Mesothelial cell of epicardium (in vitro differentiated cells): ENCODE measurements at places on chromosomes 5 and 9. TPM values are rescaled to one million over a fixed set of nuclear protein-coding genes. Genes with fewer than 3 reads are reported as not detected.

PPP3R2 gene
- total RNA-seq = 0.34 to 0.38 TPM (median 0.34 TPM) in 3 replicates

STRBP gene
- total RNA-seq = 65.9 to 67.1 TPM (median 66.9 TPM) in 3 replicates

GRCh38 chr5:77972469-77973252 lies 196.5 kb upstream of the TBCA start:
- DNase-seq = no peak

GRCh38 chr5:172932313-172933017 lies 26.8 kb upstream of the RPL26L1 start:
- peak; percentile 65 for DNase-seq

DNA sequence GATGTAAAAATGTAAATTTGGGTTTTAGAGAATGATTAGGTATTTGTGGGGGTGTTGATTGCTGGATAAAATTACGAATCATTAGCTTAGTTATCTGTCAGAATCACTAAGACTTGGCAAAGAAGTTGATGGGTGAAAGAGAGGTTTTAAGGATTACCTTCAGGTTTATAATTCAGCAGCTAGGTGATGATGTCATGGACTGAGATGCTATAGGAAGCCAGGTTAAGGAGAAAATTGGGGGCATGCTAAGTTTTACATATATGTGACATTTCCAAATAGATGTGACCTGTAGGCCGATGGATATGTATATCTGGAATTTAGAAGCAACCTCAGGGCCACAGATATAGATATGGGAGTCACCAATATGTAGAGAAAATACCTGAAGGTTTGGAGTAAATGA lies 228.0 kb downstream of the FER start:
- no peak for DNase-seq

- no peak for DNase-seq
Measured at GRCh38 chr9:134783699-134784039, 96.9 kb upstream of the FCN2 start.

PFN3 gene
- total RNA-seq = not detected in 3 replicates

- DNase-seq = no peak
Measured at GRCh38 chr9:129525656-129526196, 95.2 kb downstream of the C9orf50 start.

DNA sequence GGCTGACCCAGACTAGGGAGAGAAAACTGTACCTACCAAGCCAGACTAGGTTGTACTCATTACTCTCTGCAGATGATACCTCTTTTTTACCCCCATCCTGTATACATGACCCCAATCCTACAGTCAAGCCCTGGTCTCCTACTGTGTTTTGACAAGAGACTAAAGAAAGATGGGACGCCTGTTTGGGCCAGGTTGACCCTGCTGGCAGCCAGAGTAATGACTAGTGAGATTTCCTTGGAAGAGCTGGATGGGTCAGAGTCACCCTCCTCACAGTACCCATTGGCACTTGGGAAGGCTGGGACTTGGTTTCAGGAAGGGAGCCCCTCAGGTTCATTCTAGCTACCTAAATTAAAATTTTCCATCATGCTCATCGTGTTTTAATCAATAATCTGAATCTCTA lies 89.7 kb upstream of the NR4A3 start:
- DNase-seq = no peak

NEURL1B gene
- 10.9 to 11.8 TPM (median 11.7 TPM) in 3 replicates for total RNA-seq

- no peak for DNase-seq
Measured at GRCh38 chr5:115600766-115601165, 1.5 kb downstream of the TICAM2 start.

DNA sequence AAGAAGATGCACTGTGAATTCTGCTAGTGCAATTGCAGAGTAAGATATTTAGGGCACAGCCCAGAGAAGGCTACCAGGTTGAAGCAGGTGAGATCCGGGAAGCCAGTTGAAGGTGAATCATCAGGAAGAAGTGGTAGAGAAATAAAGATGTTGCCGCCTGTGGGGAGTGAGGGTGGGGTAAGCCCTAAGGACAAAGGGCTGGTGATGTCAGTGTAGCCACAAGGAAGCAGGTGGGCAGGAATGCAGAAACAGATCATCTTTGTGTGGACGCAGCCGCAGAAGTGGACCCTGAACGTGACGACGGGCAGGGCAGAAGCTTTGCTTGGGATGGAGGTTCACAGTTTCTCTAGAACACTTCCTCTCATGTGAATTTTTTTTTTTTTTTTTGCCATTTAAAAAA lies 164.2 kb downstream of the ACTL7B start:
- DNase-seq = no peak

DNA sequence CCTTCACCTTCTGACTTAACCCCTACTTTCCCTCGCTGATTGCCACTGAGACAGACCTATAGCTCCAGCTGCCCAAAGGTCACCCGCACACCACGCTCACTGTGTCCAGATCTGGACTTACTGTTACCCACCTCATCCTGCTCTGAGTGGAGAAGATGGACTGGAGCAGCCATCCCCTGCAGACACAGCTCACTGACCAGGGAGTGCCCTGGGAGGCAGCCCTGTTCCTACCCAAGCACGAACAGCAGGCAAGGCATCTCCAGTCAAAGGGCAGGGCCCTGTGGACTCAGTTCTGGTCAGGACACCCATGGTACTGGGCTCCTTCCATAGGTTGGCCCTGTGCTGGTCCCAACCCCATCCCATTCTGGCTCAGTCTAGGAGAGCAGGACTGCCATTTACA lies 9.5 kb upstream of the BARX1 start:
- no peak for DNase-seq

GRCh38 chr5:41772785-41773442 lies 97.3 kb downstream of the OXCT1 start:
- no peak for DNase-seq

DNA sequence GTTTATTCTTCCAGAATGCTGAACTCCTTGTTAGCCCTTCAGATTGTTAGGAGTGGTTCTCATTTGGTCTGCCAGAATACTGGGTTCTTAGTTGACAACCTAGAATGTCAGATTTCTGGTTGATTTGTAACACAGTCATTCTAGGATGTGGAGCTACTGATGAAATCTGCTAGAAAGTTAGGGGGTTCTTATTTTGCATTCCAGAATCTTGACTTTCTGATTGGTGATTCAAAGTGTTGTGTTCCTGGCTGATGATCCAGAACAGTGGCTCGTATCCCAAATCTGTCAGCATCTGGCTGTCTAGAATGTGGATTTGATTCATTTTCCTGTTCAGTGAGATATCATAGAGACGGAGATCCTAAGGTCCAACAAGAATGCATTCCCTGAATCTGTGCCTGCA lies 21.9 kb downstream of the PTGS1 start:
- no peak for DNase-seq

TRIM14 gene
- total RNA-seq = 10.1 to 12.2 TPM (median 11.5 TPM) in 3 replicates

PDZD2 gene
- total RNA-seq = 21.5 to 23.1 TPM (median 22.1 TPM) in 3 replicates

DNA sequence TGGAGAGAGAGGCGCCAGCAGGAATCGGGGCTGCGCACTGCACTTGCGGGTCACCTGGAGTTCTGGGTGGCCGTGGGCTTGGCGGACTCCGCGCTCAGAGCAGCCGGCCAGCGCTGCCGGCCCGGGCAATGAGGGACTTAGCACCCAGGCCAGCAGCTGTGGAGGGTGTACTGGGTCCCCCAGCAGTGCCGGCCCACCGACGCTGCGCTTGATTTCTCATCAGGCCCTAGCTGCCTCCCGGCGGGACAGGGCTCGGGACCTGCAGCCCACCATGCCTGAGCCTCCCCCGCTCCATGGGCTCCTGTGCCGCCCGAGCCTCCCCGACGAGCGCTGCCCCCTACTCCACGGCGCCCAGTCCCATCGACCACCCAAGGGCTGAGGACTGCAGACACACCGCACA lies 325.6 kb downstream of the ACTL7B start:
- DNase-seq = no peak

- no peak for DNase-seq
Measured at GRCh38 chr5:86070719-86071118, 547.0 kb upstream of the COX7C start.

TAF11L10 gene
- total RNA-seq = not detected in 3 replicates

DNA sequence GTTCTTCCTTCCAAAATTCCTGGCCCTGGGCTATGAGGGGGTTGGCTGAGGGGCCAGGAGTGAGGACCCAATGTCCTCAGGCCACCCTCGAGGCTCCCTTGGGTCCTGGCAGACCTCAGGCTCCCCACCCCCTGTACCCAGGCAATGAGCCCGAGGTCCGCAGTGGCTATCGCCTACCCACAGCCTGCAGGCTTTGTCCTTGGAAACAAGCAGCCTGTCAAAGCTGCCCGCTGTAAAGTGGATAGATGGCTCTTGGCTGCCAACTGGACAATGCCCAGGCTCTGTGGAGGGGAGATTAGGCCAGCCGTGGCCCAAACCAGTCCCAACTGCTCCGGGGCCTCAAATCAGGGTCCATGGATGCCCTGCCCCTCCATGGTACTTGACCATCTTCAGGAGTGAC lies 2.2 kb upstream of the ADGRD2 start:
- no peak for DNase-seq

DNA sequence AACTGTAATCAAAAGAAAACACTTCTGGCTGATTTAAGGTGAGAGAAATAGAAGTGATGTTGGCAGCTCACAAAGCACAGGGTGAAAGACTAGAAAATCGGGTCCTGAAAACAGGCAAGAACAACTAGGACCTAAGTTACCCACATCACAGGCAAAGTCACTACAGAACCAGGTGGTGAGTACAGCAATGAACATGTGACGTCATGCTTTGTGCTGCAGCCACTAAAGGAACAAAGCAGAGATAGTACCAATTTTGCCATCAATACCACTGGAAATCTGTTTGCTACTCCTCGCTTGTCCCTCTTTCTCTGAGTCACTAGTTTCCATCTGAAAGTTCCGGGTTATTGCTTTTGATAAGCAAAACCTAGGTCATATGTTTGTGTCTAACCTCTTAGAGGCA lies 326.7 kb downstream of the GABRB2 start:
- no peak for DNase-seq

FGF10 gene
- 0.22 to 0.31 TPM in 2 of 3 replicates, not detected in the other for total RNA-seq

RNF180 gene
- 7.9 to 10.0 TPM (median 8.6 TPM) in 3 replicates for total RNA-seq

EQTN gene
- 0.71 to 1.4 TPM (median 1.2 TPM) in 3 replicates for total RNA-seq

GRCh38 chr9:14640967-14641366 lies 52.3 kb downstream of the ZDHHC21 start:
- no peak for DNase-seq

DNA sequence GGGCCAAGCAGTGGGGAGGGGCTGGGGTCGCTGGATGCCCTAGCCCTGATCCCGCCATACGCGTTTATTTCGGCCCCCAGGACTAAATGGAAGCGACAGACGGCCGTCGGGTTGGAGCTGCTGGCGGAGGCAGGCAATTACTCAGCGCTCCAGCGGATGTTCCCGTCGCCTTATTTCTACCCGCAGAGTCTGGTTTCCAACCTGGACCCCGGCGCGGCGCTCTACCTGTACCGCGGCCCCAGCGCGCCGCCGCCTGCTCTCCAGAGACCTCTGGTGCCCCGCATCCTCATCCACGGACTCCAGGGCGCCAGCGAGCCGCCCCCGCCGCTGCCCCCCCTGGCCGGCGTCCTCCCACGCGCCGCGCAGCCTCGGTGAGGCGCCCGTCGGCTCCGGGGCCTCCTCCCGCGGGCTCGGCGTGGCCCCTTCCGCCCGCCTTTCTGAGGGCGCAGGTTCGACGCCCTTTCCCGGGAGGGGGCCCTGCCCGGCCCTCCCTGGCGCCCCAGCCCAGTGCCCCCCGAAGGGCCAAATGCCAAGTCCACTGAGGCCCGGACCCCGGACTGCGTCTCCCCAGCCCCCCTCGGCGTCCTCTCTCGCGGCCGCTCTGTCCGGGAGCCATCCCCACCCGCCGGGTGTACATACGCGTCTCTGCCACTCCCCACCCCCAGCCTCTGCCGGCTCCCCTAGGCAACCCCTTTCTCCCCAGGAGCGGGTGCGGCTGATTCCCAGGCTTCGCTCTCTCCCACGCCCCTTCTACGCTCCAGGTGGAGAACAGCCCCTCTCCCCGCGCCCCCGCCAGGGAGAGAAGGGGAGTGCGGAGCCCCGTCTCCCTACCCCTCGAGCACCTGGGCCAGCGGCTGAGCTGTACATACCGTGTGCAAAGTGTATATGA lies 7.0 kb downstream of the BARHL1 start:
- no peak for DNase-seq

GRCh38 chr9:89536145-89536574 lies 38.2 kb upstream of the SEMA4D start:
- no peak for DNase-seq

DNA sequence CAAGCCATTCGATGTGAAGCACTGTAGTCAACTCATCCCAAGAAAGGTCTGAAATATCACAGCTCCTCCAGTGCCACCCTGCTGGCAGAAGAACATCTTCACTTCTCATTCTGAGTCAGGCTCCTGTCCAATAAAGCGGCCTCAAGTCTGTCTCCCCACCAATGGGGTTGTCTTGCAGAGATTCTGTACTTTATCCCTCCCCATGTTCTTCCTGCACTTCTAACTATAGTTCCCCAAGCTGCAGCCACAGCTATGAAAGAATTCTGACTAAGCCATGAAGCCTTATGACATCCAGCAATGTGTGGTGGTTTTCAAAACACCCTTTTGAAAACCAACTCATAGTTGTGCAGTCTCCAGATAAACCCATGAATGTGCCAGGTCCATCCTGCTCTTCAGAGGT lies 6.8 kb downstream of the MACROH2A1 start:
- DNase-seq = no peak

GRCh38 chr9:113495526-113495925 lies 32.0 kb downstream of the RGS3 start:
- no peak for DNase-seq

DNA sequence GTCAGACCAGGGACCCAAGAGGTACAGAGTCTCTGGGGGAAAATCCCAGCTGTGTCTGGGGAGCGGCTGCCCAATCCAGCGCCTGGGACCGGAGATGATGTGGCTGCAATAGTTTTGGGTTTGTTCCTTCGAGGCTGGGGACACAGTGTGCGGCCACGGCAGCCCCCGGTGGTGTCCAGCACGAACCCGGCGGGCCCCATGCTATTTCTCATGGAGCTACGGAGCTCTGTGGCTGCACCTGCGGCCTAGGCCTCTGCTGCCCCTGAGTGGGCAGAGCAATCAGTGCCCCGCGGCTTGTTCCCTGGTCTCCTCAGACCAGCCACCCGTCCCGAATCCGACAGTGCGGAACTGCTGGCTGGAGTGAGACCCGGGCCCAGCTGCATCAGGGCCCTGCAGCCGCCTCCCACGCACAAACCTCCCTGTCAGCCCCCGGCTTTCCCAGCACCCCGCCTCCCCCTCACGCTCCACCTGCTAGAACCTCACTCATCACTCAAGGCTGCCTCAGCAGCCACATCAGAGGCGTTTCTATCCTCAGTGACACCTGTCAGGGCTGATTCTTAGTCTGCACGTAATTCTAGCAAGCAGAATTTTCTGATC lies 29.0 kb downstream of the SARDH start:
- DNase-seq = no peak

GRCh38 chr5:14588145-14588544 lies 6.6 kb downstream of the OTULINL start:
- no peak for DNase-seq

SPATA31E1 gene
- total RNA-seq = 0.09 TPM in 1 of 3 replicates, not detected in the others

DNA sequence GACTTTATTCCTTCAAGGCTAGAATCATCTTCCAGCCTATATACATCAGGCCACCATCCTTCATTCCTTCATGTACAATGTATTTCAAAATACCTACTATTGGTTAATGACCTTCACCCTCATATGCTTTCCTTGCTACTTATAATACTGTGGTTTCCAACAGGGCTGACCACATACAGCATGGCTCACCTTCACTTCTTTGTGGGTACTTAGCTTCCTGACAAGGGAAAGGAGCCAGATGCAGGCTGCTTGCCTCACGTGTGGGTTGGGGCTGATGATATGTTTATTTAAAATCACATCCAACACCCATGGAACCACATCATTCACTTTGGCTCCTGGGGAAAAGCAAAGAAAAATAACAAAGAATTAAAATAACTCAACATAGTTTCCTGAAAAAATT lies 63.9 kb upstream of the OR2K2 start:
- no peak for DNase-seq

- DNase-seq = no peak
Measured at GRCh38 chr5:19902316-19902934, 85.6 kb downstream of the CDH18 start.
